ENCODE measurements at places on chromosomes 13 and 19.

- DNase-seq = no peak
Measured at GRCh38 chr13:89610881-89611280, 1736.6 kb upstream of the MIR17HG start.

DNA sequence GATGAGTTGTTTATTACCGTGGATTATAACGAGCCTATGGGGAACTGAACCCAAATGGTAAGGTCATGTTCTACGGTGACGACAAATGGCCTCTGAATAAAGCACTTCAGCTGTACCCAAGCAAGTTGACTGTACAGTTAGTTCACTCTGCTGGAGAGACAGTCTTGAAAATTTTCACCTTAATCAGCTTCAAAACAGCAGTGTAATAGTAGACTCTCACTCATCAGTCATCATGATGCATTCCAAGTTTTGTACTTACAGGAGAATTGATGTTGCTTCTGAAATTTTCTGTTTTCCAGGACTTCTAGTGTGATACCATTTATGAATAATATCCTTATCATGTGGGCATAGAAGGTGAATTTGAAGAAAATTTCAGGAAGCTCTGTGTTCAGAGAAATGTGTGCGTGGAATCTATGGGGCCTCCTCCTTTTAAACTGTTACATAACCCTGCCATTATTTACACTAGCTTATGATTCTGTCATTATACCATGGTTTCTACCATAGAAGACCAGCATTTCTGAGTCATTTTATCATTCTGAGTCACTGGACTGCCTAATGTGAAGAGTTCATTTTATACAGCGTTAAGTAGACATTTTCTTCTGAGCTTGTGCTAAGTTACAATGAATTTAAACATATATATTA lies 96.9 kb downstream of the WDFY2 start:
- DNase-seq = no peak

GRCh38 chr19:1428738-1429391 lies 9.3 kb upstream of the RPS15 start:
- no peak for DNase-seq

GRCh38 chr19:3970808-3971598 lies at the start of gene DAPK3:
Gene DAPK3 (minus strand): TSS chr19:3971099. CDS start chr19:3969735, 1,364 bp downstream.
- DNase-seq = peak; percentile 92

DNA sequence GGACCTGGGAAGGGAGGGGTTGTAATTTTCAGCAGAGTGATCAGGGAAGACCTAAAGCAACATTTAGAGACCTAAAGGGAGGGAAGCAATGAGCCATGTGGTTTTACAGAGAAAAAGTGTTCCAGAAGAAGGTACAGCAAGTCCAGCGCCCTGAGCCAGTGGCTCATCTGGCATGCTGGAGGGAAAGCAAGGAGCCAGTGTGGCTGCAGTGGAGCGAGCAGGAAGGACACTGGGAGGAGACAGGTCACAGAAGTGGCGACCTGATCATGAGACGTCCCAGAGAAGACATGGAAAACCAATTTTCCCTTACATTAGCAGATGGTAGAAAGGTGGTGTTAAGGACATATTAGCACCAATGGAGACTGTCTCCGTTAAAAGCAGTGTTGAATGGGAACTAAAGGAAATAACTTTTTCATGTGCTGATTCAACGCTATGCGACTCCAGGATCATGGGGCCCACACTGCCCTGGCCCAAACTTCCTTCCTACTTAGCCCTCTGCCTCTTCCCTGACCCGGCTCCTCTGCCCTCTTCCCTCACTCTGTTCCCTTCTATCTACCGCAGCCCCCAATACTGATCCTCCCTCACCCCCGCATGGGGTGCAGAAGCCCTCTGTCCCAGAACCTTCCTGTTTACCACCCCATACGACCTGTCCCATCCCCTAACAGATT lies 5.4 kb downstream of the C19orf47 start:
- no peak for DNase-seq

DNA sequence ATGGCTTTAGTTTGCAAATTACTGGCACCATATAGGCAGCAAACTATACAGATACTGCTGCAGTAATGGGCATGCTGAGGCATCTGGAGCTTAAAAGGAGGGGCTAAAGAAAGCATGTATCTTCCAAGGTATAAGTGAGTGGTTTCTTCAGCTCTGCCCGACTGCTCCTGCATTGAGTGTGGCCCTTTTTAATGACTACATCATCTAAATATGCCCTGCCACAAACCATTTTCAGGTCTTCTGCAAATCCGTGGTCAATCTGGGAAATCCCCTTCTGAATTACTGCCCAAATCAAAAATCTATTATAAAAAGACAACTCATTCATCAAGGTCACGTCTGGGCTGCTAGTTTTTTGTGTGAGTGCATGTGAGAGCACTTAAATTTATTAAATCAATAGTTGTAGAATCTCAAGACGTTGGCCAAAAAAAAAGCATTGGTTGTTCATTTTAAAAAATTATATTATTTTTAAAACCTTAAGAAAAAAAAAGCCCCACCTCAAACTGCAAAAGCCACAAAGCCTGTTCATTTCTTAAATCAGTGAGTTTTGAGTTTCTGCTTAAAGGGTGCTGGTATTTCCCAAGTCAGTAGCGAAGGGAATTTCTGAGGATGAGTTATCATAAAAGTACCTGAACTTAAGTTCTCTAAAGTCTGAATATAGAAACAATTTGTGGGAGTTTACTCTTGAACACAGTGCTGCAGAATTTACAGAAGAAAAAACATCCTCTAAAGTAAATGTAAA lies 16.3 kb downstream of the LCP1 start:
- DNase-seq = no peak

- no peak for DNase-seq
Measured at GRCh38 chr13:101967781-101968180, 434.1 kb downstream of the FGF14 start.

DNA sequence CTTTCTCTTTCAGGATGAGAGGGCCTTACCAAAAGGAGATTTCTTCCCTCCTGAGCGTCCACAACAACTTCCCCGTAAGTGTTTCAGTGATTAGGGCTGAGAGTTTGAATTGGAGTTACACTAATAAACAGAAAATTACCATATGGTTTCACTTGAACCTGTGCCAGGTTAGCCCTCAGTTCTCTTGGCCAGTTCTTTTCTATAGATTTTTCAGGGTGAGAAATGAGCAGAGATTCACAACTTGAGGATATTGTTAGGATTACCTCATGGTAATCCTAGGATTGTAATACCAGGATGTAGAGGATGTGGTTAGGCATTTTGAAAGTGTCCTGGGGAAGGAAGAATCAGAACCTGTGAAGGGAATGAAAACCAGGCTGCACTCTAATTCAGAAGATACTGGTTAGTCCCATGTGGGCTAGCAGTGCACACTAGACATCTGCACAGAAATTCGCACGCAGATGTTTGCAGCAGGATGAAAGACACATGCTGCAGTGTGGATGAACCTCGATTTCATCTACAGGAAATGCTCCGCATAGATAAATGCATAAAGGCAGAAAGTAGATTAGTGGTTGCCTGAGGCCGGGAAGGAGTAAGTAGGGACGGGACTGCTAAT lies 24.1 kb downstream of the HNRNPM start:
- DNase-seq = peak; percentile 5

DNA sequence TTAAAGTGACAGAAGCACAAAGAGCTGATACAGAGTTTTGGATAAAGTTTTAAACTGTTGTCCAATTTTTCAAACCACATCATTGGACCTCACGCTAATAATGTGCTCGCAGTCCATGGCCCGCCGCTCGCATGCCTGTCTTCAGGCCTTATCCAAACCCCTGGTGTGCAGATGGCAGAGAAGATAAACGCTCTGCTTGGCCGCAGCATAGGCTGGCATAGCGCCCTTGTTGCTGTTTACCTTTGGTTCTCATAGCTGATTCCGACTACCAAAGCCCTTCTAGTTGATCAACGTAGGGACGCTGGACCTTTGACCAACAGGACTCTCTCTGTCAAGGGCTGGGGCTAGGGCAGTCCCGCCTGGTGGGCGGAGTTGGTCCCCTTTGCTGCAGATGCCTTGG lies 23.5 kb upstream of the QTRT1 start:
- DNase-seq = no peak

DNA sequence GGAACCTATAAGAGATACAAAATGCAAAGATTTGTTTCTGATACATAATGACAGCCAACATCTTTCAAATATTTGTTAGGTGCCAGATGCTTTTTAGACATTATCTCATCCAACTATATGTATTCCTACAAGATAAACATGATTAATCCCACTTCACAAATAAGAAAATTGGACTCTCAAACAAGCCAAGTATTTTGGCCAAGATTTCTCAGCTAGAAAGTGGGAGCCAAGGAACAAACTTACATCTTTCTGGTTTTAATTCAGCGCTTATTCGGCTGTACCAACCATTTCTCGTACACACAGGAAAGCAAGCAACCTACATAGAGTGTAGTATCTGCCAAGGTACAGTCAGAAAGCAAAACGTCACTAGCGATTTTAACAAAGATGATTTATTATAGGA lies 85.7 kb upstream of the SERP2 start:
- DNase-seq = peak; percentile 42

- DNase-seq = no peak
Measured at GRCh38 chr19:41156207-41156606, 36.8 kb upstream of the CYP2S1 start.

DNA sequence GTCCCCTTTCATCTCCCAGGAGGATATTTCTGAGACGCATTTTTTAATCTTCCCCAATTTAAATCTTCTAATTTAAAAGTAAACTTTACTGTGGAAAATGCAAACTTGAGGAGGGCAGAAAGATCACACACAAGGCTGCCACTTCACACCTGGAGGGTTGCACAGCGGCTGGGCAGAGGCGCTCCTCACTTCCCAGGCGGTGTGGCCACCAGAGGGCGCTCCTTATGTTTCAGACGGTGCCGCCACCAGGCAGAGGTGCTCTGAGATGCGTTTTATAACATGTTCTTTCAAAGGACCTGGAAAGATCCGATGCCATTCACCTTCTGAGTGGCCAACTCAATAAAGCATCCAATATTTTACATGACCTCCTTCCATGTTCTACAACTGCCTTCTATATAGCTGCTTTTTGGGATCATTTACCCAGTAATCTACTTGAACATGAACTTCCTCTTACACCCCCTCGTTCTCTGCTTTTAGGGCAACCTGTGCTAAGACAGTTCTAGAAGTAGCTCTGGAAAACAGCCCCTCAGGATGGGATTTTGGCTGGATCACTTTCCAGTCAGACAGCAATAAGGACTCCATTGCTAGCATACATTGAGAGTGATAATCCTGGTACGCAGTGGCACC lies 14.8 kb upstream of the MTUS2 start:
- peak; percentile 37 for DNase-seq

GRCh38 chr13:80399340-80400163 lies 58.6 kb upstream of the SPRY2 start:
- DNase-seq = no peak

DNA sequence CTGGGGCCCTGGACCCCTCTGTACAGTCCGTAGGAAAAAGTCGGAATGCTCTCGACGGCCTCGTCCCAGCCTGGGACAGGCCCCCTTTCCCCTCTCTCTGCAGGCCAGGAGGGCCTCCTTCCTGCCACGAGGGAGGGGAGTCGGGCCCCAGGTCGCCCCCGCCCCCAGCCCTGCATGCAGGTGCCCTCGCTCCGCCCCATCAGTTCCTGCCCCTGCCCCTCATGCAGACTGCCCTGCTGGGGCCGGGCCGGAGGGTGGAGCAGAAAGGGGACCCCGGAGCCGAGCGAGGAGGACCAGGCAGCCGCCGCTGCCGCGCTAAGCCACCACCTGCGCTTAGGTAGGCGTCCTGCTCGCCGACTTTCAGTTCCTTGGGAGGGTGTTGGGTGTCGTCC lies 7.3 kb downstream of the LYL1 start:
- DNase-seq = no peak

DNA sequence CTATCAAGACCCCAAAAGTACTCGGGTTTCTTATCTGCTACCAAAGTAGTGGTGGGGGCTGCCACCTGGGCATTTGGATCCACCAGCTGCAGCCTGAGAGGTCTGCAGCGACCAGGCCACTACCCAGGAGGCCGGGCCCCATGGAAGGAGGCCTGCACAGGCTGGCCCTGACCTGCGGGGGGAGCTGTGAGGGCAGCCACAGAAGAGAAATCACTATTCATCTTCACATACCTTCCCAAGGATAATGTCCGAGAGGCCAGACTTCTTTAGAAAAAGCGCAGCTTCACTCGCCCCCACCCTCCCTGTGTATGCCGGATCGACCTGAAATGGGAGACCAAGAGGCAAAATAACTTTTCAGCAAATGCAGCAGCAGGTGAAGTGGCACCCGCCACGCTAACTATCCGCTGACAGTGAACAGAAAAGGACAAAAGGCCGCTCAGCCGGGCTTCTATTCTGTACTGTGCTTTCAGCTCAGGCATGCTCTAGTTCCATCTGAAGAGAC lies 30.1 kb downstream of the EPS15L1 start:
- DNase-seq = peak; percentile 16
